ENCODE measurements at places on chromosomes 3 and 15.

- DNase-seq = peak; percentile 77
Observed at GRCh38 chr3:160981217-160981938, 123.8 kb downstream of the B3GALNT1 start.

- DNase-seq = peak; percentile 83
Observed at GRCh38 chr3:56682462-56683121, 473 bp downstream of the TASOR start.

GRCh38 chr3:25723802-25724201, 59.1 kb upstream of the TOP2B start:
- DNase-seq = no peak

DNA sequence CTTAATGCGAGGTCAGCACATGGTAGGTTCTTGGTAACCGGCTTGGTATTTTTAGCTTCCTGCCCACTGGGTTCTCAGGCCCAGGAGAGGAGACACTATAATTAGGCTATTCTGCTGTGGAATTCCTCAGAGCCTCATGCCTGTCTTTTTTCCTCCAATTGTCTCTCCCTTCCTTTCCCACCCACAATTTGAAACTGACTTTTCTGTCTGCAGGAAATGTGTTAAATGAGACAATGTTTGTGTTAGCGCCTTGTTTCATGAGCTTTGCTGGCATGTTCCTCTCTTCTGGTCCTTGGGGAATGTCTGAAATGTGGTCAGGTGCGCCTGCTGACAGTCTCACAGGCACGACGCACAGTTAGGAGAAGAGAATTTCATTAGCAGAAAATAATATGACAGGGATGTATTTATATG, 223.6 kb upstream of the CTNNB1 start:
- no peak for DNase-seq

GRCh38 chr3:190384309-190384756, 3.6 kb upstream of the CLDN16 start:
- DNase-seq = no peak

DNA sequence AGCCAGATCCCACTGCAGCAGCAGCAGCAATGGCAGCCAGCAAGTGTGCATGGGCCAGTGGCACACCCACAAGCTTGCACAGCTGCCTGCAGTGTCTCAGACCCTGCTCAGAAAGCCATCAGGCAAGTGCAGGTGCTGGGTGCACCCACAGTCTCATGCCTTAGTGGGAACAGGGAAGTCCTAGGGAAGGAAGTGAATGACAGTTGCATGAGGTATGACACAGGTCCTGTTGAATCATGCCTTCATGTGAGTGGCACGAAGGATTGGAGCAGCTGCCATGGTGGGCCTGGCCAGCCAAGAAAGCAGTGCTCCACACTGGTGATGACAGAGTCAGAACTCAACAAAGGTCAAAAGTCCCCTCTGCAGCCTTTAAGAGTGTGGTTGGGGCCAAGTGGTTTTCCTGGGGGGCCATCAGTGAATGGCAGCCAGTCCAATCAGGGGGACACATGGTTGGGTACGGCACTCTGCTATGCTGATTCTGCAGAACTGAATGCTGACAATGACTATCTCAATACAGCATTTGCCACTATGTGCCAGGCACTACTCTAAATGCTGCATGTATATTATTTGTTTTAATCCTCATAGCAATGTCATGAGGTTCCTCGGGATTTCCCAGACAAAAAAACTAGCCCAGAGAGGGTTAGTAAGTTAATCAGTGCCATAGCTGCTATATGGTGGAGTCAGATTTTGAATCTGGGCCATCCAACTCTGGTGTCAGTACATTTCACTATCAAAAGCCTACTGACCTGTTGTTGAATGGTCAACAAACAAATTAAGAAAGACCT, 94.3 kb downstream of the AQP9 start:
- DNase-seq = peak; percentile 20

- DNase-seq = no peak
Observed at GRCh38 chr3:14616606-14617507, 34.7 kb upstream of the CCDC174 start.

DNA sequence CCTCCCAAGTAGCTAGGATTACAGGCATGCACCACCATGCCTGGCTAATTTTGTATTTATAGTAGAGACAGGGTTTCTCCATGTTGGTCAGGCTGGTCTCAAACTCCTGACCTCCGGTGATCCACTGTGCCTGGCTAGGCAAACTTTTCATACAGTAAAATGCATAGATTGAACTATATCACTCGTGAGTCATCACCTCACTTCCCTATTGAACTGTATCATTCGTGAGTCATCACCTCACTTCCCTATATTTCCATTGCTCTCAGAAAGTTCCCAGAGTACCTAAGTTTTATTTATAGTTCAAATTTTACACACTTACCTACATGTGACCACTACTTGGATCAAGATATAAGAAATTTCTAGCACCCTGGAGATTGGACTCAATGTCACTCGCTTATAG, 73.6 kb upstream of the ACAD9 start:
- no peak for DNase-seq

GRCh38 chr3:64352639-64352992, 127.3 kb upstream of the PRICKLE2 start:
- DNase-seq = no peak
